ENCODE measurements at places on chromosomes 12 and 14.

DNA sequence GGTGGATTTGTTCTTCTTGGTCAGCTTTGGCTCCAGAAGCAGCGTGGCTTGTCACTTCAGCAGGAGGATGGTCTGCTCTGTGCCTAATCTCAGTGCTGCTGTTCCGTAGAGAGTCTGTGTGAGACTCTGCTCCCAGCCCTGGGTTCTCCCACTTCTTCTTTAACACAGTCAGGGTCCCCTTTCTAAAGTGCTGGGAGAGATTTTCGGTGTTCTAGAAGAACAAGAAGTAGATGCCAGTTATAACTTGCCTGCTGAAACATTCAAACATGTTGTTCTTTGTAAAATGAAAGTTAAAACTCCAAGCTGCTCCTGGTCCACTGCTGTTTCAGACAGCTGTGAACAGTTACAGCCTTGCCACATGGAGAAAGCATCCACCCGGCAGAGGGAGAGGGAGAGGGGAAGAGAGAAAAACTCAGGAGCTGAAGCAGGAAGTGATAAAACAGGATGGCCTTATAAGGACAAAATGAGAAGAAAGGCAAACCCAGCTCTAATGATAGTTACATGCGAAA, 55.2 kb upstream of the CERS5 start:
- DNase-seq, result peak; percentile 30

- no peak for DNase-seq
These were observed 36.8 kb upstream of the TMED10 start for GRCh38 chr14:75213172-75213571.

GRCh38 chr12:53381731-53382630, 2.0 kb downstream of the SP1 start:
- no peak for DNase-seq

DNA sequence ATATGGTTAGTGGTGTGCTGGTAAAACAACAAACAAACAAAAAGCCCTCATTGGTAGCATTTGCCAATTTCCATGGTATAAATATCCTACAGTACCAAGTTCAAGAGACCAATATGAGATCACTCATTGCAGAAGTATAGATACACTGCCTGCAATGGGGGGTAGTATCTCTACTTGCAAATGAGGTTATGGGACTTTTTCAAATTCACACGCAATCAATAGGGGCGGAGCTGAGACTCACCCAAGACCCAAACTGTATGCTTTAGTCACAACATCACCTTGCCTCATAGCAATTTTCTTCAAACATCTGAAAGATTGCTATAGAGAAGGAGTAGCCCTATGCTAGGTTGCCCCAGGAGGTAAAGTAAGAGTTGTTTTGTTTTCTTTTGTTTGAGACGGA, 93.7 kb downstream of the VCPKMT start:
- no peak for DNase-seq

DNA sequence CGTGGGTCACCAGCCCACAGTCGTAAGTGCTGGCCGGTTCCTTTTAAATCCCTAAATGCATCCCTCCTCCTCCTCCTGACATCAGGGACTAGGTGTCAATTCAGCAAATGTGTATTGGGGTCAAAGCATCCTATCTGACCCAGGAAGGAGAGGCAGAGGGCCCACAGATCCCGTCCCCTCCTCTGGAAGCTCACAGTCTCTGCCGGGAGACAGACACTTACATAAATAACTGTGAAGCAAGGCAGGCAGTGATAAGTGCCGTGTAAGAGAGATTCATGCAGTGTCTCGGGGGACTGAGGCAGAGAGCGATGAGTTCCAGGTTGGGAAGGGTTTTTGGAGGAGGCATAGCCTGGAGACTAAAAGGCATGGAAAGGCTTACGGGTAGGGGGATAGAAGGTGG, 44.1 kb downstream of the HRK start:
- no peak for DNase-seq

DNA sequence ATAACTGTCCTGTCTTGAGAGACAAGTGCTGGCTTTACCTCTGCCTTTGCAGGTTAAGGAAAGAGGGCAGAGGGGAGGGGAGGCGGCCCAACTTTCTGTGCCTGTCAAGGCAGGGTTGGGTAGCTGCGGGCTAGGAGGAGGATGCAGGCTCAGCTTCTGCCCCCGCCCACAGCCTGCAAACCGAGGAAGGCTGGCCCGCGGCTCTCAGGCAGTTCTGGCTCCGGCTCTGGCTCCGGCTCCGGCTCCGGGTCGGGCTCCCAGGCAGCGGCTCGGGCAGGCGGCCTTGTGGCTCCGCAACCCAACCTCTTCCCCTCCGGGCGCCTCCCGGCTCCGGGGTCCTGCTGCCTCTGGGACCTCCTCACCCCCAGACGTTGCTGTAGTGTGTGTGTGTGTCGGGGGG, 92.9 kb downstream of the TMEM30B start:
- DNase-seq, result no peak

- no peak for DNase-seq
These were observed 18.3 kb upstream of the LYZ start for GRCh38 chr12:69329669-69330428.

DNA sequence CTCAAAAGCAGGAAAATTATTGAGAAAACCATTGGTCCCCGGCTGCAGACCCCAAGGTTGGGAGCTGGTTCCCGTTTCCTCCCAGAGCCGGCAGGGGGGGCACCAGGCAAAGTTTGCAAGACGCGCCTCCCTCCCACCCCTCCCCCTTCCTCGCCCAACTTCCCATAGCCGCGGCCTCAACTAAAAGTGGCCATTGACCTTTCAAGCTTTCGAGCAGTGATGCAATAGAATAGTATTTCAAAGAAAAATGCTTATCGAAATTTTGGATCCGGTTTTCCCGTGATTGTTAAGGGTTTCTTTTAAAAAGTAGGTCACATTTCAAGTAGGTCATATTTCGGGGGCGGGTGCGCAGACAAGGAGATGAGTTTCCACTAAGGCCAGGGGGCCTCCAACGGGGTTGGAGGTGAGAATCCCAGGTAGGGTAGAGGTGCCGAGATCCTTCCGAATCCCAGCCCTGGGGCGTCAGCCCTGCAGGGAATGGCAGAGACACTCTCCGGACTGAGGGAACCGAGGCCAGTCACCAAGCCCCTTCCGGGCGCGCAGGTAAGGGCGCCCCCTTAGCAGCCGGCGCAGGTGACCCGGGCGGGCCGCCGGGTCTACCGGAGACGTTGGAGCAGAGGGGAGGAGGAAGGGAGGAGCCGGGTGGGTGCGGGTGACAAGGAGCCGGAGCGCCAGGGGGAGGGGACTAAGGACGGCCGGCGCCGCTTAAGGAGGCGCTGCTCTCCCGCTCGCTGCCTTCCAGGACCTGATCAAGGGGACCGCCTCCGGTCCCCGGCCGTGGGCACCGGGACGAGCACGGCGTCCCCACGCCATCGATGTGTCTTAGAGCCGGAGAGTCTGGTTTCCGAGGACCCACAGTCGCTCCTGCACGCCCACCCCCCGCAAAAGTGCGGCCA, 2.6 kb upstream of the SOCS2 start:
- no peak for DNase-seq

GRCh38 chr12:77251799-77252198, 186.4 kb upstream of the E2F7 start:
- DNase-seq, result no peak

DNA sequence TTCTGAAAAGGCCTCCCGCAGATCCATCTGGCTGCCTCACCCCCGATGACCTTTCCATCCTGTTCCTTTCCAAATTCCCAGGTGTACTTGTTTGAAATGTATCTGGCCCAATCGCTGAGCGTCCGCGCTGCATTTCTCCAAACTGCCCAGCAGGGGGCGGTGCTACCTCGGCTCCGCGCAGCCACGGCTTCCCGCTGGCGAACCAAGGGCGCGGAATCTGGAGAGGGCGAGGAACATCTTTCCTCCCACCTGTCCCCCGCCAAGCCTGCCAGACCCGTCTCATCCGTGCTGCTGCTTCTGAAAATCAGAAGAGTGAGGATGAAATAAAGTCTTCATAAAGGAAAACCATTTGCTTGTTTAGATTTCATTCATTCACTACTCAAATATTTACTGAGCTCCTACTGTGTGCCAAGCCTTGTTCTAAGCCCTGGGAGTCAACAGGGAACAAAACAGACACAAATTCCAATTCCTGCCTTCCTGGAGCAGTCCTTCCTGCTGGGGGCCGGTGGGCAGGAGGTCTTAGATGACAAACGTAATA, 16.8 kb upstream of the MYL2 start:
- DNase-seq, result no peak

- no peak for DNase-seq
These were observed 149.1 kb downstream of the KLHL28 start for GRCh38 chr14:44812672-44813071.

DNA sequence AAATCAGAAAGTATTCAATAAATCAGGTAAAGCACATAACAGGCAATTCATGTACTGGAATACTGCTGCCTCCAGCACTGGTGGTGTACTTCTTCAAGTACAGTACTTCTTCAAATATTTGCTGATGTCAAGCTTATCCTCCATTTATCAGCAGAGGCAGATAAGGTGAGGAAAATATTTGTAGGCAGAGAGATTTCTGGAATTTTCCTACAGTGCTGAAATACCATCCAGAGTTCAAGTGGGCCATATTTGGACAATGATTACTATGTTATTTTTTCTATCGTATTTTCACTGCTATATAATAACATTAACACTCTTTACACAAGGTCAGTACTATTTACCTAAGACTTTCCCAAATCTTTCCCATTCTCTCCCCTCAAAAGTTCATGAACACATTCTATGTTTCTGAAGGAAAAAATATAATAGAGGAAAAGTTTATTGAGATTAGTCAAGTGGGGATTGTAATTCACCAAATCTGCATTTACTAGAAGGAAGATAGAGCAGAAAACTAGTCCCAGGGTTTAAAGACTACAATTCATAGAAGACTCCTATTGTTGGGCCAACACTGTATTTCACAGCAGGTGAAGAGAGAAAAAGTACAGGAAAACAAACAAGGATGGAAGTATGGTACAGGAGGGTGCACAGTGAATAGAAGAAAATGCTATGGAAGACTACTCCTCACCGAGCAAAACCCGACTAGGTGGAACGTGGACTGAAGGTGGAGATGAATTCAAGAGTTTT, 141.1 kb downstream of the PAWR start:
- no peak for DNase-seq

DNA sequence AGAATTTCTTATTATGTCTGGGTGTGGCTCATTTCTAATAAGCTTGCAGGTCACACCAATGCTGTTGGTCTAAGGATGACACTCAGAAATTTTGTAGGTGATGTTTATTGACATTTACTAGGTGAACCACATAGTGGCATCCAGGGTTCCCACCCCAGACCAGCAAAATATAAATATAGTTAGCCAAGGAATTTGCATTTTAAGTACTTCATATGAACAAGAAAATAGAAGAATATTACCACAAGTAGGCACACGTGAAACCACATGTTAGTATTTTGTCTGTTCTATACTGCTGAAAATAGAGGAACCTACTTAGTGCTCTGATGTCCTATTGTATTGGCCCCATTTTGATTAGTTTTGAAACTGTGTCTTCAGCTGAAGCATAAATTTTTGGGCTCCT, 71.1 kb downstream of the USP15 start:
- no peak for DNase-seq

- no peak for DNase-seq
These were observed 27.4 kb upstream of the TMCC3 start for GRCh38 chr12:94677778-94678177.

- DNase-seq, result no peak
These were observed 135.8 kb upstream of the SCAF11 start for GRCh38 chr12:46126050-46126727.

GRCh38 chr14:54929556-54929955, 26.9 kb upstream of the GCH1 start:
- DNase-seq, result no peak

- DNase-seq, result no peak
These were observed 4.3 kb downstream of the IRF2BPL start for GRCh38 chr14:77024171-77024691.

DNA sequence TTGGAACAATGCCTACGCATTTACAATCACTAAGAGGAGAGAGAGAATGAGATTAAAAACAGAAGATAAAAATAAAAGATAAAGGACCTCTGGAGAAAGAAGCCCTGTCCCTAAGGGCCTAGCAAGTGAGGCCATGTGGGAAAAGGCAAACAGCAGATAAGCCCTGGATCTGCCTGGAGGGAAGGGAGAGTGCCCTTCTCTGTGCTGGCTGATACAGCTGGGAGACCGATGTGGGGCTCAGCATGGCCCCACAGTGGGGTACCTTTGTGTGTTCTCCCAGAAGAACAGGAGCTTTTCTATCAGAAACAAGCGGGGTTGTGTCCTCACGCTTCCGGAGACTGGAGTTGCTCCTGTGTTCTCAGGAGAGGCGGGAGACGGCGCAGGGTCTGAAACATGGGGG, 59.9 kb downstream of the TMCC3 start:
- no peak for DNase-seq

- DNase-seq, result no peak
These were observed 150.9 kb upstream of the SLC16A7 start for GRCh38 chr12:59444932-59445331.

DNA sequence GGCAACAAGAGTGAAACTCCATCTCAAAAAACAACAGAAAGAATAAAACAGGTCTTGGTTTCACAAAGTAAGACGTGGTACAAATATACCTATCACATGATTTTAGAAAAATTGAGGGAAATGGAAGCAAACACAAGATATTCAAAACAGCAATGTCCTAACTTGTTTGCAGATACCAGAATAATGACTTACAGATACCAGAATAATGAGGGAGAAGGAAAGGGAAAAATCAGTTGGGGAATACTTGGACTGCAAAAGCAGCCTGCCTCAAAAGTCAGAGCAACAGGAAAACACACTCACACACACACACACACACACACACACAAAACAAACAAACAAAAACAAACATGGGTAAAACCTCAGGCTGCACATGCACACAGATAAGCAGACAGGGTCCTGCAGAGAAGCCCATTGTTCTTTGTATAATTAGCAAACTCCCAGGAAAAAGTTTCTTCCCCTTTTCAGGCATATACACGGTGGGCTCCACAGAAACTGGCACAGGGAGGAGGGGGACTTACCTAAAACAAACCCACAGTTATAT, 65.7 kb upstream of the CAPRIN2 start:
- DNase-seq, result no peak

- no peak for DNase-seq
These were observed 505 bp upstream of the DENND5B start for GRCh38 chr12:31591380-31591901.

DNA sequence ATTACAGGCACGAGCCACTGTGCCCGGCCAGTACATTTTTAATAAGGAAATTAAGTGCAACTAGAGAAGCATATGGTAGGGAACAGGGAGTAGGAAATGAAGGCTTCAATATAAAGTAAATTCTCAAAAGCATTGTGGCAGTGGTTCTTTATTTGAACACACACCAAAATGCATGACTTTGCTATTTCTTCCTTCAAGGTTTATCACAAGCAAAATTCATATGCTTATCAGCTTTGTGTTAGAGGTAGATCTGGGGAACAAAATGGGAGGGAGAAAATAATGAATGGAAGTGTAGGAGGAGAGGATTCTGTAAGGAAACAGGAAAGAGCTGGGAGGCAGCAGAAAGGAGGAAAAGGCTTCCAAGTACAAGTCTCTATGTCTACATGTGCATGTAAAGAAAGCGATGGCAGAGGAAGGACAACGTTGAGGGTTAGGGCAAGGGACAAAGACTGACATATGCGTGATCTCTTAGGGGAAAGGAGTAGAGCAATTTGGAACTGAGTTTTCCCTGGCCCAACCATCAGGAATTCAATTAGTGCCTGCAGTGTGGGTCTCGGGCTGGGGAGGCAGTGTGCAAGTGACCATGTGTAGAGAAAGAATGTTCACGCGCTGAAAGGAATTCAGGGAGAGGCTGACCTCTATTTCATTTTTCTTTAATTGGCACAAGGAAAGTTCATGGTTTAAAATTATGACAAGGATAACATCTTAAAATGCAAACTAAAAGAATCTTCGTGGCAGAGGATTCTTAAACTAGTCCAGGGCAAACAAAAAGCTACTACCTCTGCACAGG, 22.9 kb upstream of the RASSF8 start:
- no peak for DNase-seq

- DNase-seq, result no peak
These were observed 18.1 kb downstream of the RAB21 start for GRCh38 chr12:71772735-71773134.

- DNase-seq, result no peak
These were observed 12.1 kb upstream of the LTA4H start for GRCh38 chr12:96047229-96048211.

All from NCI-H1048 (cell line).